Stimulated activated CD4-positive, alpha-beta T cell treated with anti-CD3 and anti-CD28 coated beads, Interleukin-1b, Interleukin-23, amount 100 ng/mL, for 48 hours (primary cell): ENCODE measurements at places on chromosomes 11 and 22.

DNA sequence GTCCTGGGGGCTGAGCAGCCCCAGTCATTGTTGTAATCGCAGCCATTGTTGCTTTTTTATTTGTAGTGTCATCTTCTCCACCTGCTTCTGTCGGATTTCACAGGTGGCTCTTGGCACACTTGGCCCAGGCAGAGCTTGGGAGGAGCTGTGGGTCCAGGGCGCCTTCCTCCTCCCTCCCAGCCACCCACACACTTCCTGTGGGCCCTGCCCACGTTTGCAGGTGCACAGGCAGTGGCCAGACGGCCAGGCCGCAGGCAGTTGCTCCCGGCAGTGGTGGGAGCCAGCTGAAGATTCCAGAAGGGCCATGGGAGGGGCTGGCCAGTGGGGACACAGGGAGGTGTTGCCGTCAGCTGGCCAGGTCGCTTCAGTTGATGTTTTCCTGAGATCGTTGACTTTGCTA, 1191.9 kb downstream of the BRD1 start:
- DNase-seq: no peak

DNA sequence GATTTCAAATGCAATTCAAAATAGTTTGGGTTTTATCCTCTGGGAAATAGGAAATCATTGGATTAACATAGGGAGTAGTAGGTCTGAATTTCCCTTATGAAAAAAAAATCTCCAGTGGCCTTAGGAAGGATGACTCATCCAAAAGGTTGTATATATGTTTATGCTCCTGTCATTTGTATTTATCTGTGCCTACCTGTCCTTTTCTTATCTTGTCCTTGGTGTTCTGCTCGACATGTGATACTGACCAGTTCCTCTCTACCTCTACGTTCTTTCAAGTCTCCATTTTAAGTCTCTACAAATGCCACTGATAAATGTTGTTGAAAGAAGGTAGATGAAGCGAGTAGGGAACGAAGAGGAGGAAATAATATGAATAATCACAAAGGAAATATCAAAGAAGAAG, 3.0 kb upstream of the SOX6 start:
- DNase-seq: no peak

DNA sequence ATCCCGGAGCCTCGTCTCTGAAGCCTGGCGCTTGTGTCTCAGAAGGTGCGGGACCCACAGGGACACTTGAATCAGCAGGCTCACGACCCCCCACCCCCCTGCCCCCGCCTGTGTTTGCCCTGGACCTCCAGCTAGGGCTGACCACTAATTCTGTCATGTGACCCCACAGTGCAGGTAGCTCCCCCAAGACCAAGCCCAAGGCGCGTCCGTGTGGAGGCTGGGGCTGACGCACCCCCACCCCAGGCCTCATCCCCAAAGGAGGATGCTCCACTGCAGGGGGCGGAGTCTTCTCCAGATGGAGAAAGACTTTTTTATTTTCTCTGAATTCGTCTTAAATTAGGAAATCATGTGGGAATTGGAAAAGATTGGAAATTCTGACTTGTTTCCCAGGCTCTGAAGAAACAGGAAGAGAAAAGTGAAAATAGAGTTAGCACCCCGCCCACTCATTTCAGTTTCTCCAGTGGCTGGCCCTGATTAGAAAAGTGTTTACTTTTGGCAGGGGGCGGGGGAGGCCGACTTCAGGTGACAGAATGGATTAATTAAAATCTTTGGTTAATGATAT, 1.0 kb upstream of the RELA start:
- peak; percentile 56 for DNase-seq

DNA sequence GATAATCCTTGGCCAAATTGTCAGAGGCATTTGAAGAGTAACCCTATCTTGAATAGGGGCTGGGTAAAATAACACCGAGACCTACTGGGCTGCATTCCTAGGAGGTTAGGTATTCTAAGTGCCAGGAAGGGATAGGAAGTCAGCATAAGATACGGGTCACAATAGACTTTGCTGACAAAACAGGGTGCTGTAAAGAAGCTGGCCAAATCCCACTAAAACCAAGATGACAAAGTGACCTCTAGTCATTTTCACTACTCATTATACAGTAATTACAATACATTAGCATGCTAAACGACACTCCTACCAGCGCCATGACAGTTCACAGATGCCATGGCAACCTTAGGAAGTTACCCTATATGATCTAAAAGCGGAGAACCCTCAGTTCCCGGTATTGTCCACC, 964 bp upstream of the REXO2 start:
- no peak for DNase-seq

DNA sequence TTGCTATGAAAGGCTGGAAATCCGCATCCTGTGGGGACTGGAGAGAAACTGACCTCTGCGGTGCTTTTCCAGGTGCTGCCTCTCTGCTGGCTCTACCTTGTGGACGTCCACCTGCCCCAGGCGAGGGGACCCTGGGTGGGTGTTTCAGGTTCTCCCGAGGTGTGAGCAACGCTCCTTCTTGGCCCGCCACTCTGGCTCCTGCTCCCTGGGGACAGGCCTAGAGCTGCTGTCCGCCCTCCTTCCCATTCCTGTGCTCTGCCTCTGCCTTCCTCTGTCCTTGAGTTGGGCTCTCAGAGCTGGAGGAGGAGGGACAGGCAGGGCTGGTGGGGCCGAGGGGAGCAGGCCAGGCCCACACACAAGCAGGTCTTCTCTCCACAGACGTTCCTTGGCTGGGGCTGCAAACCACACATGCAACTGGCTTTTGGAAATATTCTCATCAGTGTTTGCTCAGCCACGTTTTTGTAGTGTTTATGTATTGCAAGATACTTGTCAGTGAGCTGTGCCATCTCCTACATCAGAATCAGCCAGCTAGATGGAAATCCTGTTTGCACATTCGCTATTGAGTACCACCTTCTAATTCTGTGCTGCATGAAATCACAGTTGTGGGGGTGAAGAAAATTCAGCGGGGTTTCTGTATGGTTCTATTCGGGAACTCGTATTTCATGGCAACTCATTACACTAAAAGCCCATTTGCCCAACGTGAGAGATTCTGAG, 1115.0 kb downstream of the BRD1 start:
- no peak for DNase-seq

GRCh38 chr11:57214098-57214417, 23.0 kb downstream of the APLNR start:
- no peak for DNase-seq

DNA sequence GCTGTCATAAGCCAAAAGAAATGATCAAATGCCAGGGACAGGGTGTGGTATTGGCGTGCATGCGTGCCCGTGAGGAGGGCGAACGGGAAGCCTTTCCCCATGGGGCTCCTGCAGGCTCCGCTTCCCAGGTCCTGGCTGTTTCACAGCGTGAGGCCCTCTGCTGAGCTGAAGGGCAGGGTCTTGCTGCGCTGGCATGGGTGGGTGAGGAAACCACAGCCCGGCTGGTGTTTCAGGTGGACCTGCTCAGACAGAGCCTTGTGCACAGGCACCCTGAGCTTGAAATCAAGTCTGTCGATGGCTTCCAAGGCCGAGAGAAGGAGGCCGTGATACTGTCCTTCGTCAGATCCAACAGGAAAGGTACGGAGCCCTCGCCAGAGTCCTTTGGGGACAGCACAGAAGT, 31.4 kb downstream of the IGHMBP2 start:
- no peak for DNase-seq

DNA sequence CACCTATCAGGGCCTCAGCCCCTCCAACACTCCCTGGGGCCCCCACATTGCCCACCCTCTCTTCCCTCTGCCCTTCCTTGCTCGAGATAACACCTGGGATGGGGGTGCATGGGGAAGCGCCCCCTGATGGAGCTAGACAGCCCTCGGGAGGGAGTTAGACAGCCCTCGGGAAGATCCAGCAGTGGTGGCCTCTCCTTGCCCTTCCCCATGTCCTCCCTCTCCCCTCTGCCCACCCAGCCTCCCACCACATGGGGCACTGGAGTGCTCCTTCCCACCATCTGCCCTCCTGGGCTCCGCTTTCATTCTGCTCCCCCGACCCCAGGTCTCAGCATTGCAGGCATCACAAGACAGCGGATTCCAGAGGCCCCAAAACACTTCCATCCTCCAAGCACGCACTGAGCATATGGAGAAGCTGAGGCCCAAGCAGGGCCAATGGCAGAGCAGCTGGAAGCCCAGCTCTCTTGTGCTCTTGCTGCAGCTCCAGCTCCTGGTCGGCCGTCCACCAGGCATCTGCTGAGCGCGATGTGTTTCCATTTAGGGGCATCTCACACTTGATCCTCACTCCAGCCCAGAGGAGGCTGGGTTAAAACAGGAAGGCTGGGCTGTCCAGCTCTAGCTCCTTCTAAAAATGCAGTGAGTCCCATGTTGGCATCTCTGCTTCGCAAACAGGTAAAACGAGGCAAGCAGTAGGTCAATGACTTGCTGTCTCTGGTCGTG, 65.6 kb downstream of the IGLL1 start:
- no peak for DNase-seq

GRCh38 chr11:131893988-131894387, 523.6 kb downstream of the NTM start:
- DNase-seq: no peak

GRCh38 chr22:28544431-28544868, 135.2 kb downstream of the TTC28 start:
- no peak for DNase-seq

GRCh38 chr11:102367364-102367763, 20.4 kb downstream of the BIRC2 start:
- DNase-seq: no peak

DNA sequence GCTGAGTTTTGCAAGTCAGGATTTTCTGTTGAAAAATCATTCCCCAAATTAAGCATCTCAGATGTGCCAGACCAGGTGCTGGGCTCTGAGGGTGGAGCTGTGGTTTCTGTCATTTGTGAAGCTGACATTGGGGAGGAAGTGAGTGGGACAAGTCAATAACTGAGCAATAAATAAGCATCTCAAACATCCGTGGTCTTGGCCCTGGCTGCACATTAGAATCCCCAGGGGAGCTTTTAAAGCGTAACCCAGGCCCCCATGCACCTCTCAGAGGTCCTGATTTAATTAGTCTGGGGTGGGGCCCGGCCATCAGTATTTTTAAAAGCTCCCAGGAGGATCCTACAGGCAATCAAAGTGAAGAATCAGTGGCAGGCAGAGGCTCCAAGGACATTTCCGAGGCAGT, 420.0 kb downstream of the MN1 start:
- no peak for DNase-seq

GRCh38 chr11:125056931-125057692, 6.0 kb upstream of the SLC37A2 start:
- DNase-seq: no peak

DNA sequence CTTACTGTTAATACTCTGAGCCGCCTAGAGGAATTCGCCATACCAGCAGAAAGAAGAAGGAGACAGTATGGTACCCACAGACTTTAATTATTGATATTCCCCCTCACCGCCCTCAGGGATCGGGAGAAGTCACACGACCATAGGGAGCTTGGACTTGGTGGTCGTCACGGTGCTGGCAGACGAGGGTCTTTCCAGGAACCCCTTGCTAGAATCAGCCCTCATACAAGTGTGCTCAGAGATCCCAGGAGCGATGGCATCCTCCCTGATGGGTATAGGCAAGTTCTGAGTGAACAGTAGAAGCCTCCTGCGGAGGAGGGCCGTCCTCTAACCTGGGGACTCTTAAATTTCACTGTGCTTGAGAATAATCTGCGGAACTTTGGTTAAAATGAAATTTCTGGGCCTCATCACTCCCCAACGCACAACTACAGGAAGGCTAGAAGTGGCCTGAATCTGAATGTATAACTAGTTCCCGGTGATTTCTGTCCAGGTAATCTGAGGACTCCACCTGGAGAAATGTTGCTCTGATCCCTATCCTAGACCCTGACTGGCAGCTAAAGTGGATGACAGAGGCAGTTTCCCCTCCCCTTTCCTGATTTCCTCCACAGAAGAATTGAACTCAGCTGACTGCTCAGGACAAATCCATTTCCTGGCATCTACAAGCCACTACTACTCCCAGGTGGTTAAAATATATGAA, 4.5 kb downstream of the VSIG2 start:
- DNase-seq: no peak

- DNase-seq: no peak
Observed at GRCh38 chr11:107140983-107141382, 122.7 kb upstream of the GUCY1A2 start.

DNA sequence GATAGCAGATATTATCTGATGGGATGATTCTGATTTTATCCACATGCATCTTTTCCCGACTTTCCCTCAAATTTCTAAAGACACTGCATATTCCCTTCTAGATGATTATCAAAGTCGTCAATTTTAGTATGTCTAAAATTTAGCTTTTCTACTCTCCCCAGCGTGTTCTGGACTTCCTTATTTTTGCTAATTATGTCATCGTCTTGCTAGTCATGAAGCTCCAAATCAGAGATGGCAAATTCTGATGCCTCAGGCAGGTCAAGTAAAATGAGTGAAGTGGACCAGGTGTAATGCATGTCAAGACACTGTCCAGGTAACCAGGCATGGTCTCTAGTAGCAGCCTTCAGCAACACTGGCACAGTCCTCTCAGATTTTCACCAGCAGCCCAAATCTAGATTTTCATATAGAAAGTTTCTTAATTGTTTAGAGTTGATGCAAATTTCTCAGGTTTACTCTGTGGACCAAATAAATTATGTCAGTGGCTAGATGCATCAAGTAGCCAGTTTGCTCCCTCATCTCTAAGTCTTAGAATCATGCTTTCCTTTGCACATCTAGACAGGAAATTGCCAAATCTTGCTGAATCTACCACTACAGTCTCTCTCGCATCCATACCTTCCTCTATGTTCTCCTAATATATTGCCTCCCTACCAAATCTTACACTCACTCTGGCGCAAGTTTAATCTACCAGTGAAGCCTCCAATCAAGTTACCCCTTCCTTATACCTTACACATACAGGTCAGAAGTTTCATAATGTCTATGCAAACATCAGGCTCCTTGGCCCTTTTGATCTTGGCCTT, 10.6 kb downstream of the HSD17B12 start:
- no peak for DNase-seq

DNA sequence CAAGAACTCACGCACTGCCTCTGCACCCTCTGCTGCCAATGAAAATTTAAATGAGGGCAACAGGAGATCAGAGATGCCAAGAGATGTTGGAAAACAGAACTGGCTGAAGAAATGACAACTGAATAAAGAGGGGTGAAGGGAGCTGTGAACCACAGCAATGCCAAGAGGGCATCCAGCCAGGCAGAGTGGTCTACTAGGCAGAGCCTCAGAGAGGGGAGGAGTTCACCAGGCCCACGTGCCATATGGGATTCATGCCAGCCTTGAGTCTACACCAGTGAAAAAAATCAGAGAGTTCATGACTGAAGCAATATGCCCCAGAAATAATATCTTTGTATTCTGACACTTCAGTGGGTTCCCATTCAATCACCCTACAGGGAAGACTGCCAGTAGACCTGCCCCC, 4.4 kb downstream of the APOL2 start:
- DNase-seq: no peak

GRCh38 chr22:38967451-38968450, 10.3 kb downstream of the APOBEC3A start:
- DNase-seq: no peak

GRCh38 chr11:132112846-132113245, 742.4 kb downstream of the NTM start:
- no peak for DNase-seq
